ENCODE measurements at places on chromosomes 3 and 15. TPM values are rescaled to one million over a fixed set of nuclear protein-coding genes. Genes with fewer than 3 reads are reported as not detected.

GRCh38 chr15:63238796-63239195, 38.6 kb upstream of the APH1B start:
- DNase-seq = no peak

The MYZAP gene
- 20.0 TPM for total RNA-seq

The TMEM40 gene
- not detected for total RNA-seq

DNA sequence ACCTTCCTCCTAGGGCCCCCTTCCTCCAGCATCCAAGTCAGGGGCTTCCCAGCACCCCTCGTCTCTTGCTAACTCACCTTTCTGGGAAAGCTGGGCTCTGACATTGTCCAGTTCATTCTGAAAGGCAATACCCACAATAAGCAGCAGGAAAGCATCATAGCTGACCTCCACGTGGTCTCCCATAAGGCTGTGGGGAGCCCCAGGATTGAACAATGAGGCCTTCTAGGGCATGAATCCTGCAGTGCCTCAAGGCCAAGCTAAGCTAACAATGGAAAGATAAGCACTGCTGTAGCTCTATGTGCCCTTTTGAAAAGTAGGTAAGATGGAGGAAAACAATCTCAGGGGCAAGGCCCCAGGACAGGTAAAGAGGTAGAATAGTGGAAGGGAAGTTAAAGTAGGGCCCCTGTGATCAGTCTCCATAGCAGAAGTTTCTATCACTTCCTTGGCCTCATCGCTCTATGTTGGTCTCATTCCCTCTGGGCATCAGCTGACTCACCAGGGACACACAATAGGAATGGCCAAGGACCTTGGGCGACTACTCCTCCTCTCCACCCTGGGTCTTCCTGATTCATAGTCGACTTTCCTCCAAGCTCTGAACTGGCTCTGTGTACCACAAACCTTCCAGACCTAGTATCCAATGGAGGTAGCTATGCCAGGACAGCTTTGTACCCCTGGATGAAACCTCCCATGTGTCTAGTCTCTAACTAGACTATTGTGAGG, 11.7 kb downstream of the TRAIP start:
- no peak for DNase-seq

The IQCF5 gene
- total RNA-seq = not detected

- DNase-seq = no peak
These were observed 22.9 kb downstream of the FYCO1 start for GRCh38 chr3:45972534-45973402.
